ENCODE measurements at places on chromosomes 3 and 15. TPM values are rescaled to one million over a fixed set of nuclear protein-coding genes. Genes with fewer than 3 reads are reported as not detected.

GLDN gene
- 1.2 TPM for total RNA-seq

SAXO2 gene
- 13.8 TPM for total RNA-seq

OSTN gene
- total RNA-seq, result 0.54 TPM

DNA sequence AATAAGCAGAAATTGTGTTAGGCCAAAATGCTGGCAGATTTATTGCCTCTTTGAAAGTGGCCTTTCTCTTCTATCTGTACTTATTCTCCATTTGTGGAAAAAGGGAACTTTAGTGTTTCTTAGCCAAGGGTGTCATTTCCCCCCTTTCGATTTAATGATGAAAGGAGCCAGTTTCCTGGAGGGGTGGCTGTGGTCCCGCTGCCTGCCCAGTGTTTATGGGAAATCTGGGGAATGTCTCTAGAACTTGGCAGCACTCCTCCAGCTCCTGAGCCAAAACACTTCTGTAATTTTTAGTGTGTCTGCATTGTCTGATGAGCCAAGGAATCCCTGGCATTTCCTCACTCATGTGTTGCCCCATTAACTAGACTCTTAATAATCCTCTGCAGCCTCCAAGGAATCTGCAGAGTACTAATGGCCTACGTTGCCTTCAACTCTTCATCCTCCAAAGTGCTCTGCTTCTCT, 448.8 kb downstream of the GRM7 start:
- DNase-seq, result no peak

DNA sequence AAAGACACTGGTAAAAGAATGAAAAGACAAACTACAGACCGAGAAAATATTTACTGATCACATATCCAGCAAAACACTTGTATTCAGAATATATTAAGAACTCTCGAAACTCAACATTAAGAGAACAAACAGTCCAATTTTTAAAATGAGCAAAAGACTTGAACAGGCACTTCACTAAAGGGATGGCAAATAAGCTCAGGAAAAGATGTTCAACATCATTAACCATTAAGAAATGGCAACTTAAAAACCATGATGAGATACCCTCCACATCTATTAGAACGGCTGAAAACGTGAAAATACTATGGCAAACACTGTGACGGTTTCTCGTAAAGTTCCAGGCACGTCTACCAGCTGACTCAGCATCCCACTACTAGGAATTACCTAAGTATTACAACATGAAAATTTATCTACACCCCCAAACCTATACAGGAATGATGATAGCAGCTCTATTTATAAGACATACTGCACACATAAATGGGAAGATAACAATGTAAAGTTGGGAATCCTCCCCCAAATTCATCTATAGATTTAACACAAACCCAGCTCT, 86.1 kb upstream of the PROK2 start:
- DNase-seq, result no peak

DNA sequence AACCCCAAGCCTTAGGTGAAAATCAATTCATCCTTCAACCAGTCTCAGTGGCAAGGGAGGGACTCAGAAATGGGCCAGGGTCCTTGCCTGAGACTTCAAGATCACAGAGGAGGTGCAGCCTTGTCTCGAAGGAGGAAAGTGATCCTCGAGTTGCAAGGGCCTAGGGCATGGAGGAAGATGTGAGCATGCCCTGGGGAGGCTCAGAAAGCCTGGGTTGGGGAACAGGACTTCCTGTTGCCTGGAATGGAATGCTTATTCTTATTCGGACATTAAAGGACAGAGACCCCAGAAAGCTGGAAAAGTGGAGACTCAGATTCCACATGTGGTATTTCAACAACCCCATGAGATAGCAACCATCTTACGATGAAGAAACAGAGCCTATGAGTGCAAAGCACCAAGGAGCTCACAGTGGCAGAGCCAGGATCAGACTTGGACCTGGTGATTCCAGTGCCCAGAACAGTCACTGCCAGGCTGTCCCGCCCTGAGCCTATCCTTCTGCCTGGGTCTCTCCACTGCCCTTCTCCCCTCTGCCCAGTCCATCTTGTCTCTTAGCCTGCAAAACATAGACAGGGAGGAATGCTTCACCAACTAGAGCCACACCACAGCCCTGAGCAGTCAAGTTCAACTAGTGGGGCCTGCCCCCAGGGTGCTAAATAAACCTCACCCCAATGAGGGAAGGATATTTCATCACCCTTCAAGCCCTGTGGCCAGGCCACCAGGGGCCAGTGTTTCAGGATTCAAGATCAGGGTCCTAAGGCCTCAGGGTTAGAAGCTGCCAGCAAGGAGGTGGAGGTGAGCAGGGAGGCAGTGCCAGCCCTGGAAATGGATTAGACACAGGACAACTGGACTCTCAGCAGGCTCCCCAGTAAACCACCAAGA, 21.9 kb downstream of the DAPK2 start:
- DNase-seq, result no peak

- DNase-seq, result no peak
Observed at GRCh38 chr3:150527464-150528255, 18.6 kb downstream of the SERP1 start.

Measured in cerebellum (tissue), 4 donors.